Suppressor macrophage treated with lipopolysaccharide for 4 hours (primary cell): ENCODE measurements at places on chromosomes 5 and 9.

GRCh38 chr5:67165526-67166459, 30.8 kb downstream of the CD180 start:
- peak; percentile 93 for DNase-seq

GRCh38 chr9:137797206-137798120, 80.1 kb upstream of the CACNA1B start:
- no peak for DNase-seq

GRCh38 chr5:135350536-135350935, 48.5 kb downstream of the MACROH2A1 start:
- no peak for DNase-seq

DNA sequence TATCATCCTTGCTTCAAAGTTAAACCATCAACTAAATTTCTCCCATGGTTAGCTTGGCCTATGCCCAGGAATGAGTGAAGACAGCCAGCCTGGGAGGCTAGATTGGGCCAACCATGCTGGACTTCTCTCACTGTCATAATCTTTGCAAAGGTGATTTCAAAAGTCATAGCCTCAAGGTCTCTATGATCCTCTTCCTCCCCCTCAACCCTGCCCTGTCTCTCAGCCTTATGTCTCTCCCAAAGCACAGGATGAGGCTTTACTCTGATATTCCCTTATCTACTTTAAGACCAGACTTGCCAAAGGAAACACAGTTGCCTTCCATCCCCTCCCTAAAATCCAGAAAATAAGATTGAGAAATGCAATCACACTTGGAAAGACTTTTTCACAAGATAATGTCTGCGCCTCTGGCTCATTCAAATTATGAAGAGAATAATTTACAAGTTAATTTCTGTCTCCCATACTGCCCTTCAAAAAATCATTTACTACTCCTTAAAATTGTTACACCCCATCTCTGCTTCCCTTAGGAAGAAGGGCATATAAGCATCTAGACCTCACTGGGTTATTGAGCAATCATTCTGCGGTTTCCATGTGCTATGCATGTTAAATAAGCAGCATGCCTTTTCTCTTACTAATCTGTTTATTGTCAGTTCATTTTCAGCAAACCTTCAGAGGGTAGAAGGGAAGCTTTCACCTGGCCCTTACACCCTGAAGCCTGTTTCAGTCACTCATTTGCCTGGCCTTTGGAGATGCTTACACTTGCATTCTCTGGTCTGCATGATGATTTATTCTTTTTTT, 113.8 kb upstream of the ANKRD55 start:
- peak; percentile 70 for DNase-seq

DNA sequence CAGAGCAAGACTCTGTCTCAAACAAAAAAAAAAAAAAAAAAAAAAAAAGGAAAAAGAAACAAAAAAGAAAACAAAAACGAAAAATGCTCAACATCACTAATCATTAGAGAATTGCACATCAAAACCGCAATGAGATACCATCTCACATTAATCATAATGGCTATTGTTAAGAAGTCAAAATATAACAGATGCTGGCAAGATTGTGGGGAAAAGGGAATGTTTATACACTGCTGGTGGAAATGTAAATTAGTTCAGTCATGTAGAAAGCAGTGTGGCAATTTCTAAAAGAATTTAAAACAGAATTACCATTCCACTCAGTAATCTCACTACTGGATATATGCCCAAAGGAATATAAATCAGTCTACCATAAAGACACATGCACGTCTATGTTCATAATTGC, 50.4 kb upstream of the PRR16 start:
- DNase-seq = no peak

GRCh38 chr9:137372693-137373610, 50.0 kb downstream of the EXD3 start:
- DNase-seq = no peak

GRCh38 chr9:259405-260404, 45.0 kb downstream of the DOCK8 start:
- DNase-seq = no peak

DNA sequence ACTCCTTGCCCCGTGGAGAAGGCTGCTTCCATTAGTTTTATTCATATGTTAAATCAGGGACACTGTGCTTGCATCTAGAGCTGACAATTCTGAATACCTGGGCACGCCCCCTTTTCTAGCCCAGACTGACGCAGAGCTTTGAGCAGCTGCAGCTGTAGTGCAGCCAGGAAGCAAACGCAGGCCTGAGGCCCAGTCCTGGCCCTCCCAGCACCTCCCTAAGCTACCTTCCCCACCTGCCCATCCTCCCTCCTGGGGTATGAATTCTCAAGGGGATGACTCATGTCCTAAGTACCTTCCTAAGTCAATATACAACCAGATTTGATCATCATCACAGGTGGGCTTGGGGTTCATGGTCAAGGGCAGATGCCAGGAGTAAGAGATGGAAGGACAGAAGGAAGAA, 3.5 kb downstream of the PHF19 start:
- DNase-seq = no peak

- DNase-seq = peak; percentile 42
Observed at GRCh38 chr5:140338908-140339307, 7.5 kb downstream of the HBEGF start.

DNA sequence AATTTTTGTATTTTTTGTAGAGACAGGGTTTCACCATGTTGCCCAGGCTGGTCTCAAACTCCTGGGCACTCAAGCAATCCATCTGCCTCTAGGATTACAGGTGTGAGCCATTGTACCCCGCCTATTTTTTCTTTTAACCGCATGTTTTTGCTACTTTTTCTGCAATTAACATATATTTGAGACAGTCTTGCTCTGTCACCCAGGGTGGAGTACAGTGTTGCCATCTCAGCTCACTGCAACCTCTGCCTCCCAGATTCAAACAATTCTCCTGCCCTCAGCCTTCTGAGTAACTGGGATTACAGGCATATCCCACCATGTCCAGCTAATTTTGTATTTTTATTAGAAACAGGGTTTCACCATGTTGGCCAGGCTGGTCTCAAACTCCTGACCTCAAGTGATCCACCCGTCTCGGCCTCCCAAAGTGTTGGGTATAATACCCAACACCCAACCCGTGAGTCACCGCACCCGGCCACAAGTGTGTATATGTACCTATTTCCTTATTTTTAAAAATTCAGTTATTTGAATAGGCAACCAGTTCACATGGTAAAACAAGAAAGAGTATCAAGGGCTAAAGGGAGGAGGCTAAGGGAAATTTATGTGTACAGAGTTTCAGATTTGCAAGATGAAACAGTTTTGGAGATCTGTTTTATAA, 13.3 kb downstream of the PHAX start:
- DNase-seq = no peak

GRCh38 chr5:132500931-132501628, 10.5 kb upstream of the IRF1 start:
- peak; percentile 80 for DNase-seq

DNA sequence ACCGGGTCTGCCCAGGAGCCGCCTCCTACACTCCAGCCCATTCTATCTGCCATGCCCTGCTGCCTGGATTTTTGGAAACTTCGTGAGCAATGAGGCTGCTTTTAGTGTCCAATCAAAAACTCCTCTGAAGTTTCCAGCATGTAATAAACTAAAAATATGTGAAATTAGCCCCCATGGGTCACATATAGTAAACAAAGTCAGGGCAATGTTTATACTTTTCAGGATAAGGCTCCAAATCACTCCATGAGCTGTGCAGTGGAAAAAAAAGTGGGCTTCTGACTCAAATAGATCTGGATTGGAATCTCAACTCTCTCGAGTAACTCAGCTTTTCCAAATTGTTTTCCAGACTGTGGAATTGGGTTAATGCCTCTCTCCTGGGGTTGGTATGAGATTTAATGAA, 68.2 kb downstream of the PIK3R1 start:
- no peak for DNase-seq

GRCh38 chr5:2685651-2686272, 65.7 kb downstream of the IRX2 start:
- DNase-seq = no peak

DNA sequence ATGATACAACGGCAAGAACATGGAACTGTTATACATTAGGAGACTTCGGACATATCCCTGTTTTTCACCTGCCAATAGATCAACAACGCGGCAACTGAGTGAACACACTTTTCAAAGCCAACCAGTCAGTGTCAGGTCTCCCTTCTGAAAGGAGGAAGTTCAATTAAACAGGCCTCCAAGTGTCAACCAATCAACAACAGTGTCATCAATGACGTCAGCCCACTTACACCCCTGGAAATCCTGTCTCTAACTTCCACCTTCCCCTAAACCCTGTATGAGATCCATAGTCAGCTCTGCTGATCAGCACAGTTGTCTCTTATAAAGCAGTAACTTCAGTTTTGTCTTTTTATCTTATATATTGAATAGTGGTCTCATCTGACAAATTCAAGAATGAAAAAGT, 36.6 kb downstream of the DMRT3 start:
- DNase-seq = peak; percentile 14

- no peak for DNase-seq
Observed at GRCh38 chr9:33106827-33107621, 30.6 kb upstream of the SMU1 start.

GRCh38 chr5:5139336-5139776, 774 bp upstream of the ADAMTS16 start:
- no peak for DNase-seq

- no peak for DNase-seq
Observed at GRCh38 chr5:181215997-181216989, 6.8 kb upstream of the TRIM41 start.

GRCh38 chr5:101942321-101942882, 353.7 kb downstream of the SLCO4C1 start:
- DNase-seq = peak; percentile 44

DNA sequence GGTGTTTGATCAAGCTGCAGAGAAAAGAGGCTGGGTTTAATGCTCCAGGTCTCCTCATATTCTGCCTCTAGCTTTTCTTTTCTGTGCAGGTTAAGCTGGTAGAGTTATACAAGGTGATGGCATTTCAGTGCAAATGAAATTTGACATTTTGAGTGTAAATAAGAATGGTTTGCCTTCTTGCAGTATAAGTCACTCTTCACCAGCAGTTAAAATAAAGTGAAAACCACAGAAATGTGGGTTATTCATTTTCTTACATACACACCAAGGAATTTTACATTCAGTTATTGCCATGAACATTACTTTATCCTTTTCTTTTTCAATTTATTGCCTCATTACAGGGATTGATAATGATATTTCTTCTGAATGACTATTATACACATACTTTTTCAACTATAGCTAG, 337.5 kb upstream of the PCSK5 start:
- DNase-seq = no peak

DNA sequence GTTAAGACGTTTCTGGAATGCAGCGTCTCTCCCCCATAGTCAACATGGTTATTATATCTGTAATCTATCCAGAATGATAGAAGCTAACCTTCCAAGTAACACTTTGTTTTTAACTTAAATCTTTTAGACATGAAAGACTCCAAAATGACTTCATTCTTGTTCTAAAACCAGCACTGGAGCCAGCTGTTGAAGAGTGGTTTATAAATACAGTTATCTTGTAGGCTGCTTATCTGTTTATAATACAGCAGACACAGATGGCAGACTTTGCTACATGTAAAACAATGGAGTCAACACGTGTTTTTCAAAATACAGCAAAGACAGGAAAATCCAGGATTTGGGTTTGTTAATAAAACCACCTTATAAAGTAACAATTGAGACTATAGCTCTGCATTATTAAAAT, 48.8 kb upstream of the RETREG1 start:
- DNase-seq = no peak

GRCh38 chr5:164593982-164594381, 1088.6 kb downstream of the MAT2B start:
- DNase-seq = no peak

DNA sequence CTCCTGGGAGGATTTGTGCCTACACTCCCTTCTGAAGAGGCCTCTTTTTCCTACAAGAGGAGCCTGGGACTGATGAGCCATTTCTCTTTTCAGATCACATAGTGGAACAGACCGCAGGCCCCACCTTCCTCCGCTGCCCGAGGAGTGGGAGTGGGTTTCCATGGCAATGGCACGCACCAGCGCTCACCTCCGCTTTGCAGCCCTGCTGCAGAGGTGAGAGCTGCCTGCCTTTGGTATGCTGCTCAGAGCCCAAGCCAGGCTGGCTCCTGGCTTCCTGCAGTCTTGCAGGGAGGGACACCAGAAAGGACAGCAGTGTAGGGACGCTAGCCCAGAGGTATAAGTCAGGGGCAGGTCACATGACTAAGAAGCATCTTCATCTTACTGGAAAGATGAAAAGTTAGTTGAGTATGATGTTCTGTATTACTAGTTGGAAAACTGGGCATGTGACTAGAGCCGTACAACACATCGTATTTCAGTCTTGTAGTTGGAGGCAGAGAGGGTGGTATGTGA, 12.4 kb downstream of the PTTG1 start:
- no peak for DNase-seq

- DNase-seq = peak; percentile 75
Observed at GRCh38 chr9:16335788-16336580, 534.5 kb downstream of the BNC2 start.
